ENCODE measurements at places on chromosomes 5 and 9. TPM values are rescaled to one million over a fixed set of nuclear protein-coding genes. Genes with fewer than 3 reads are reported as not detected.

GRCh38 chr5:124206540-124206939 lies 539.9 kb downstream of the ZNF608 start:
- no peak for DNase-seq

- DNase-seq: peak; percentile 18
Observed at GRCh38 chr5:134175921-134176510, 734 bp downstream of the SKP1 start.

AK8 gene
- 2.3 TPM for total RNA-seq

GRCh38 chr9:18981476-18982261 lies 51.3 kb downstream of the SAXO1 start:
- no peak for DNase-seq

DNA sequence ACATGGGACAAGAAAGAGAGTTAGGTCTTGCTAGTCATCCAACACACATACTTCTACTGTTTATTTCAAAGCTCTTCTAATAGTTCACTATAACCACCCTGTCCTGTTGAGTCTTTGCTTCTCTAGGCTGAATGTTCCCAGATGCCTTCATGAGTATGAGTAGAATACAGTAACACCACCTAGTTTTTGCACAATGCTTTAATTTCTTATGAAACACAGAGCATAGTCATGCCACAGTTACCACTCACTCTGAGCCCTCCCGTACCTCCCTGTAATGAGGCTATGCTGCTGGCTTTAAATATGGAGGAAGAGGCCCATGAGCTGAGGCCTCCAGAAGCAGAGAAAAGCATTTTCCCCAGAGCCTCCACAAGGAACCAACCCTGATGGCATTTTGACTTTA lies 75.0 kb upstream of the SLC1A3 start:
- no peak for DNase-seq

Data from renal cortical epithelial cell (primary cell).